KG1 (cell line): ENCODE measurements at places on chromosomes 7 and 10.

GRCh38 chr10:116043861-116044260, 229.1 kb downstream of the GFRA1 start:
- DNase-seq: peak; percentile 30

DNA sequence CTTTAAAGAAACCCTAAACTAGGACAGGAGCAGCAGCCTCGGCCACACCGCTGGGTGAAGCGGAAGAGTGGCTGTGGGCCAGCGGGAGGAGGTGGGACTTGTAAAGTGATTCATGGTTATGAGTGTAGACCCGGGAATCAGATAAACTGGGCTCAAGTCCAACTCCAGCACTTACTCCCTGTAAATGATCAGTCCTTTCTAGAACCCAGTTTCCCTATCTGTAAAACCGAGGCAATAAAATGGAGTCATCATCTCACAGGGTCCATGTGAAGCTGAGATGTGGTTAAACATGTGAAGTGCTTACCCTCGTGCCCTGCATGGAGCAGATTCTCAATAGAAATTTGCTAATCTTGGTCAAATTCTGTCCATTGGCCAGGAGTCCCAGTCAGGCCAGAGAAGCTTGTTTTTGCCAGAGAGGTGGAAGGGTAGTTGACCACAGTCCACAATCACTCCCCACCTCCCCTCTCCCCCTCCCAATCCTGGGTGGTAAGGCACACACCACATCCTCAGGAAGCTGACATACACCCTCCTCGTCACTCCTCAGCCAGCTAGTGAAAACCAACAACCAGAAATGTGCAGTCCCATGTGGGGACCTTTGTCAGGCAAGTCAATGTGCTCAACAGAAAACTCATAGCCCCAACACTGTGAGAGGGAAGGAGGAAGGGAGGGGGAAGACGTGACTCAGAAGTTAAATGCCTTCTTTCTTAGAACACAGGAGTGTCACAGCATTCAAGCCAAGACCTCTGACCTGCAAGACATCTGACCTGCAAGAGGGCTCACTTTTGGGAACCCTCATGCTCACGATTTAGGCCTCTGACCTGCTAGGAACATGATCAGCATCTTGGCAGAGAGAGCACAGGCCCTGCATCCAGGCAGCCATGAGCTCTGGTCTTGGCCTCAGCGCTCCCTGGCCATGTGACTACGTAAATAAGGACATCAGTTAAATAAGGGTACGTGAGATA, 145.1 kb downstream of the PLXNA4 start:
- peak; percentile 19 for DNase-seq

DNA sequence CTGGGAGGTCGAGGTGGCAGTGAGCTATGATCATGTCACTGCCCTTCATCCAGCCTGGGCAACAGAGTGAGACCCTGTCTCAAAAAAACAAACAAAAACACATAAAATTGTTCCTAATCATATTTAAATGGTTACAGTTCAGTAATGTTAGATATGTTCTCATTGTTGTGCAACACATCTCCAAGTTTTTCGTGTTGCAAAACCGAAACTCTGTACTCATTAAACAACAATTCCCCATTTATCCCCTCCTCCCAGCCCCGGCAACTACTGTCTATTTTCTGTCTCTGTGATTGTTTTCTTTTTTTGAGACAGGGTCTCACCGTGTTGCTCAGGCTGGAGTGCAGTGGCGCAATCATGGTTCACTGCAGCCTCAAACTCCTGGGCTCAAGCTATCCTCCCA, 16.1 kb upstream of the PRXL2A start:
- DNase-seq: no peak

DNA sequence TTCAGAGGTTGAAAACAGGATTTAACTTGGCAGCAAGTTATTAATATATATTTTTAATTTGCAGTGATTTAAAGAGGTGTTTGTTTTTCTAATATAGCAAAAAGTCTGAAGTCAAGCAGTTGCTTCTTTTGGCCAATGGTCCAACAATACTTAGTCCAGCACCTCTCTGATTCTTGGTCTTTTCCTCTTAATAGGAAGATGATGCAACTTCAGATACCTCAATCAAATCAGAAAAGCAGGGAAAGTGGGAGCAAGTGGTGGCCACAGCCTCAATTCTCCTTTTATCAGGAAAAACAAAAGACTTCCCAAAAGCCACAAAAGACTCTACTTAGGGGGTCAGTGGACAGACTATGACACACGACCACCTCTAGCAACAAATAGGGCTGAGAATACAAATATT, 133.6 kb upstream of the LRGUK start:
- DNase-seq: no peak

- DNase-seq: no peak
These were observed 7.4 kb downstream of the TSPAN14 start for GRCh38 chr10:80461208-80462183.

GRCh38 chr10:15748126-15748525, 28.4 kb upstream of the ITGA8 start:
- DNase-seq: no peak

GRCh38 chr7:140940898-140941297, 16.2 kb upstream of the BRAF start:
- no peak for DNase-seq

- DNase-seq: no peak
These were observed 6.8 kb downstream of the POLM start for GRCh38 chr7:44075296-44076075.

DNA sequence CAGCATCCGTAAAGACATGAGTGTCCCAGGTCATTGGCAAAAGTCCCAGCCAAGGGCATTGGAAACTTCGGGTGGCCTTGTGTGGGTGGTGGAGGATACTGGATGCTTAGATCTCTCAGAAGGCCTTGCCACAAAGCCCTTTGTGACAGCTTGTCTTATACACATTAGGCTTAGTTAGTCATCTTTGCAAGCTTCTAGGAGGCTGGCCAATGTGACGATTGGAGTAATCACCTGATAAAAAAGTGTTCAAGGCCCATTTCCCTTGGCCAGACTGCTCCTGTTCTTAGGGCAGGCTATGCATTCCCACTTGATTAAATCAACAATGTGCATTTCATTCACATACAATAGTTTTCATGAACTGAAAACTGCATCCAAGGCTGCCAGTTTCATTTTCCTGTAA, 26.9 kb downstream of the NPS start:
- no peak for DNase-seq

DNA sequence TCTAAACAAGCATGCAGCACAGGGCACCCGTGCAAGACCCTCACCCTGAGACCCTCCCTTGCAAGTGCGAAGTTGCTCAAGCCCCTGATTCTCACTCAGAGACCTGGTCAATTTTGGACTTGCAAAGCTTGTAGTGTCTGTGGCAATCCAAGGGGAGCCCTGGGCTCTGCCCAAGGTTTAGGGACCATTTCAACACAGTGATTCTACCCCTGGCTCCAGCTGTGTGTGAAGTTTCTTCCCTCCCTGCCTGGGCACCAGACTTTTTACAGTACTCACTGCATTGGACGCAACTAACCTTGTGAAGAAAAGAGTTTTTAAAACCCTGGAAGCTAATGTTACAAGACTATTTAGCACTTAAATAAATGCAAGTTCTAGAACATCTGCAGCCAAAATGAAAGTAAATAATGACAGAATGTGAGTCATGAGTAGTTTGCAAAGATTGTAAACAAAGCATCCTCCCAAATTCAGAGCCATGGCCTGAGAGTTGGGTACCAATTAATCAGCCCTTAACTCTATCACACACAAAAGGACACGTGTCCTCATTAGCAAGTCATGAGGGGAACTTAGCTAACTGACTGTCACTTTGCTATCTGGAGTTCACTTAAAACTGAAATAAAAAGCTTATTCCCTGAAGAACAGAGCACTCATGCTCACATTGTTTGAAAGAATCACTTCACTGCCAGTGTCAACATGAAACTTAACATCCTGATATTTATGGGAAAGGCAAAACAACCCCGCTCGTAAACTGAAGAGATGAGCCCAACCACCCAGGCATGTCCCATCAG, 48.1 kb downstream of the RGS10 start:
- no peak for DNase-seq

- DNase-seq: no peak
These were observed 478.2 kb upstream of the PFKP start for GRCh38 chr10:2589196-2589595.

GRCh38 chr7:67692425-67692824, 695.8 kb downstream of the TYW1 start:
- no peak for DNase-seq

GRCh38 chr7:100895701-100895955, at the start of gene ACHE:
TSS of gene ACHE (minus strand) at chr7:100895888. CDS start at chr7:100894232, 1,656 bp downstream.
- no peak for DNase-seq

- DNase-seq: no peak
These were observed 14.8 kb upstream of the SH2D4B start for GRCh38 chr10:80522756-80523363.

DNA sequence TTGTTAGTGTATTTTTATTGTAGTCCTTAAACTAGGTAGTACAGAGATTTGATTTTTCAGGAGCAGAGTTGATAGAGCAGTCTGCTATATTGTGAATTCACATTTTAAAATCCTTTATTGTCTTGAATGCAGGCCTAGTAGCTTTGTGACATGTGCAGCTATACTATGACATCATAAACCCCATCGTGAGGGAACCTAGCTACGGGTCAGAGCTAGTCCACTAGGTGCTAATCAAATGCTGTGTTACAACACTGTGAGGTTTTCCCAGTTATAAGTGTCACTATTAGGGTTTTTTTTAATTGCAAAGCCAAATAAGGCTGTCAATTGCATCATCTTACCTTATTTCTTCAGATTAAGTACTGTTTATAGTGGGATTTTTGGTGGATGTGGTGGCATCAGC, 40.7 kb downstream of the CREM start:
- DNase-seq: no peak

- no peak for DNase-seq
These were observed at the start of gene ZNF853 for GRCh38 chr7:6614953-6615722. TSS of gene ZNF853 (plus strand) at chr7:6615610. CDS start at chr7:6616175, 565 bp downstream.

DNA sequence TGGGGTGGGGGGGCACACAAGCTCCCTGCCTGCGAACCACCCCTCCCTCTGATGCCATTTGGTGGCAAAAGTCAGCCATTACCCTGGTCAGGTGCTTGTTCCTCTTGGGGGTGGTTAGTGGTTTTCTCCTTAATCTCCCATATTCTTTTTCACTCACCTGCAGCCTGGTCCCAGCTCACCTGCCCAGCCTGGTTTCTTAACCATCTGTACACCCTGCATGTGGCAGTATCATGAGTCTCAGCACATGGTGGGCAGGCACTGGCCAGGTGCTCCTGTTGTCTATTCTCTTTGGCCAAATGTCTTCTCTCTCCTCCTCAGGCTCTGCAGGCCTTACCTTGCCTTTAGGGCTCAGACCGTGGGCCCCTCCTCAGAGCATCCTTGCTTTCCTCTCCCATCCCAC, 30.5 kb downstream of the OGDH start:
- no peak for DNase-seq

DNA sequence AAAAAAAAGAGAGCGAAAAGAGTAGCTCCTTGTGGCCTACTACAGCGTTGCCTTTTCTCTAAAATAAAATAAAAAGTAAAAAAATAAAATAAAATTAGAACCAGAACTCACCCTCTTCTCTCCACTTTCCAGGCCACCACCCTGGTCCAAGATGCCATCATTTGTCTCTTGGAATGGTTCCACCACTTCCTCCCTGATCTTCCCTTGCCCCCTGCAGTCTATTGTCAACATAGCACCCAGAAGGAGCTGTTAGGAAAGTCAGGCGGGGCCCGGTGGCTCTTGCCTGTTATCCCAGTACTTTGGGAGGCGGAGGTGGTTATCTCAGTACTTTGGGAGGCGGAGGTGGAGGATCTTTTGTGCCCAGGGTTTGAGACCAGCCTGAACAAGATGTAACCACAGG, 7.6 kb upstream of the GRID2IP start:
- DNase-seq: no peak

DNA sequence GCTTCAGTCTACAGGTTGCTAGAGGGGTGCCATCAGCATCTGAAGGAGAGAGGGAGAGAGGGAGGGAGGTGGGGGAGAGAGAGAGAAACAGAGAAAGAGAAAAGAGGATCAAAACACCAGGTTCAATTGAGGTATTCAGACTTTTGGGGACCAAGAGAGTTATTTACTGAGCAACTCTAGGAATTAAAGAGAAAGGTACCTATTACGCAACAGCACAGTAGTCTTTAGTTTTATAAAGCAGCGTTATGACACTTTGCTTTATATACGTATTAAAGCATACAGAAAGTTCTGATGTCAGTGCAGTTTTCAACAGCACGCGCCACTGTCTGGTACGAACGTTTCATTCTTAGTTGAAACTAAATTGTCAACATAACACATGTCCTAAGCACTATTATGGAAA, 37.9 kb upstream of the CRYGN start:
- no peak for DNase-seq

- DNase-seq: no peak
These were observed 85.8 kb downstream of the GSAP start for GRCh38 chr7:77330169-77330882.

GRCh38 chr7:31938650-31939049, 131.6 kb downstream of the PDE1C start:
- DNase-seq: no peak

DNA sequence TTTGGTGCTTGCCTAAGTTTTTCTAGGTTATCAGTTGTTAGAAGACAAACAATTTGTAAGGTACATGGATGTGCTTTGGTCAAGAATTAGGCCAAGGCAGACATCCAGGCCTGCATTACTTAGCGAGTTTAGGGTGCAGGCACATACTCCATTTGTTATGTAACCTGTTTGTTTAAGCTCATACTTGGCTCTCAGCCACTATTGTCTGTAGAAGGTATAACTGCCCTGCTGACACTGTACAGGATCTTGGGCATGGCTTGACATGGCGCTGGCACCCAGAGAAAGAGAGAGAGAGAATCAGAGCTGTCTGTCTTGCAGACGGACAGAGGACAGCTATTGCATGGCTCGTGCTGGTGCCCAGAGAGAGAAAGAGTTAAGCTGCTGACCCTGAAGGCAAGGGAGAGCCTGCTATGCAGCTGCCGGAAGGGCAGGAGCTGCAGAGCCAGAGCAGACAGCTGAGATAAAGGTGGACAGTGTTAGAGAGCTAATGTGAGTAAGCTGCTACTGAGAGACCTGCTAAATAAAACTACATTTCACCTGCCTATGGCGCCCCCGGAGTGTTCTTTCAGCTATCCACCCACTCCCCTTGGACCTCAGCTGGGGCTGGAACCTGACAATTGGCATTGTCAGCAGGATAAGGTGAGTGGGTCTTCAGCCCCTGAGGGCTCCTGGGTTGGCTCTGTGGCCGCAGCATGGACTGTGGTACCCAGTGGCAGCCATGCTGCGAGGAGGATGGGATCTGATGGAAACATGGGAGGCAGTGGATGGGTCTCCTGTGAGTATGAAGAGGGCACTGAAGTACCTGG, 120.9 kb upstream of the TMEM106B start:
- DNase-seq: no peak

DNA sequence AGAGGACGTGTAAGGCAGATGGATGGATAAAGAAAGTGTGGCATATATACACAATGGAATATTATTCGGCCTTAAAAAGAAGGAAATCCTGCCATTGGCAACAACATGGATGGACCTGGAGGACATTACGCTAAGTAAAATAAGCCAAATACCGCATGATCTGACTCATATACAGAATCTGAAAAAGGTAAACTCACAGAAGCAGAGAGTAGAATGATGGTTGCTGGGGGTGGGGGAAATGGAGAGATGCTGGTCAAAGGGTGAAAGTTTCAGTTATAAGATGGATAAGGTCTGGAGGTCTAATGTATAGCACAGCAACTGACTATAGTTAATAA, 36.3 kb downstream of the AFAP1L2 start:
- no peak for DNase-seq
